Stimulated activated CD4-positive, alpha-beta T cell treated with anti-CD3 and anti-CD28 coated beads, Interleukin-1b, Interleukin-23, amount 100 ng/mL, for 4 hours (primary cell): ENCODE measurements at places on chromosomes 1 and 21.

DNA sequence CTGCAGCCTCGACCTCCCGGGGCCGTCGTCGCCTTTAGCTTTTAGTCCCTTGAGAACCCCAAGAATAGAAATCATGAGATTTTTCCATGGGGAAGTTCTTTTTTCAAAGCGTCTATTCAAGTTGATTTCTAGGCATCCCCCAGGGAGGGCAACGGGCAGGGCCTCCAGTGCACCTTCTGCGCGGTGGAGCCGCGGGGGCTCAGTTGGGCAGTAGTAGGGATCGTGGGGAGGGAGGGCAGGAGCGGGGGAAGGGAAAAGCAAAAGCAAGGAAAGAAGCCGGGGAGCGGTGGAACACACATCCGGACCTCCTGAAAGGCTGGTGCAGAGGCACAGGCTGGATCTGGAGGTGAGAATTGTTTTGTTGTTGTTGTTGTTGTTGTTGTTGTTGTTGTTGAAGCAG lies 103.4 kb downstream of the PPIAL4G start:
- DNase-seq: no peak

DNA sequence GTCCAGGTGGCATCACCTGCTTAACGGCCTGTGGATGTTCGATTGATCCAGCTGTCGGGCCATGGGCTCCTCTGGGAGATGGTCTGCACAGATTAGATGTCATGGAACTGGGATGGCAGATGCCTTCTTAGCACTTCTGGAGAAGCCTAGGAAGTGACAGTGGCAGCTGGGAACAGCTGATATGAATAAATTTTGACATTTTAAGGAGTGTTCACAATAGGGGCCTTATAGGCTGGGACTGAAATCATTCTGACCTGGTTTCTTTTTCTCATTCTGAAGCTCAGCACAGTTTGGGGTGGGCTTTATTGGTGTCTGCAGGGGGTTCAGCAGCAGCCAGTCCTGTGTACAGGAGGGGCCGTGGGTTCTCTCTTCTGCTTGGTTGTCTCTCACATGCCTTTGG lies 175.3 kb downstream of the CACNA1E start:
- no peak for DNase-seq

GRCh38 chr1:119227456-119227855 lies 87.0 kb upstream of the WARS2 start:
- no peak for DNase-seq

DNA sequence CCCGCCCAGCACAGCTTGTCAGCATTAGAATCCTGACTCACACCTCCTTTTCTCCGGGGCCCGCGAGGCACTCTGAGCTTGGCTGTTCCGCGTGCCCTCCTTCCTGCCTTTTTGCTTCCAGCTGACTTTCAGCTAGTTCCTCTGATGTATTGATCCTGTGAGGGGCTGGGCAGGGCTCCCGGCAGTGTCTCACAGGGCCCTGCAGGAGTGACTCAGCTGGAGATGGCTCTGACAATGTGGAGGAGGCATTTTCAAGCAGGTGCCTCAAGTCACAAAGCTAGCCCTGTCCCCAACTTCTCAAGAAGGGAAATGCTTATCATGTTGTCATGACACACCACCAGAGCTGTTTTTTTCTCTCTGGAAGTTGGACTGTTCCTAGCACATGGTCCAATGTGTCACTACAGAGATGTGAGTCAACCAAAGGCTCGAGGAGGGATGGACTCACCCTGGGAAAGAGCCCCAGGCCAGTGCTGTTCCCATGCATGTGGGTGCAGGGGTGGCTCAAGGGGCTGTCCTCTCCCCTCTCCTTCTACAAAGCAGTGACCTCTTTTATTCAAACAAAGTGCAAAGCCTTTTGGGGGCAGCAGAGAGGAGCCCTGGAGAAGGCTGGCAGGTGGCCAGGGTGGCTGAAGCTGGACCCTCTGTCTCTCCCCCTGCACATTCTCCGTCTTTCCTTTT lies 30.6 kb downstream of the SYT6 start:
- no peak for DNase-seq

- DNase-seq: no peak
Observed at GRCh38 chr1:119361205-119361604, 7.4 kb upstream of the HAO2 start.

- DNase-seq: no peak
Observed at GRCh38 chr1:42817440-42817767, 207 bp upstream of the SVBP start.

- no peak for DNase-seq
Observed at GRCh38 chr1:32128479-32128878, 20.6 kb downstream of the KPNA6 start.

DNA sequence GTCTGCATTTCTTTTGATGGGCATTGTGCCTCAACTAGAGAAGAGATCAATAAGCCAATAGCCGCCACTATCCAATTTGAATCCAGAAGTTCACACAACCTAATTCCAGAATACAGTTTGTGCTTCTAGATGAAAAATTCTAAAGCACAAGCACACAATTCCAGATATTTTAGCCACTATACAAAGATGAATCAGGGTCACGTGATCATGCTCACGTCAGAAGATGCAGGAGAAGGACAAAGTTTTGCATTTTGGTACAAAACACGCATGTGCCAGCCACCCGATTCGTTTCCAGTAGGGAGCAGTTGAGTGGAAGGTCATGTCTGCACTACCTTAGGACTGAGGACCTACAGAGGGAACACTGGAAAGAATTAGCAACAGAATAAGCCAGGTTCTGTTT lies 3.6 kb downstream of the KCNJ15 start:
- no peak for DNase-seq

- no peak for DNase-seq
Observed at GRCh38 chr1:177392336-177392735, 221.6 kb downstream of the BRINP2 start.

DNA sequence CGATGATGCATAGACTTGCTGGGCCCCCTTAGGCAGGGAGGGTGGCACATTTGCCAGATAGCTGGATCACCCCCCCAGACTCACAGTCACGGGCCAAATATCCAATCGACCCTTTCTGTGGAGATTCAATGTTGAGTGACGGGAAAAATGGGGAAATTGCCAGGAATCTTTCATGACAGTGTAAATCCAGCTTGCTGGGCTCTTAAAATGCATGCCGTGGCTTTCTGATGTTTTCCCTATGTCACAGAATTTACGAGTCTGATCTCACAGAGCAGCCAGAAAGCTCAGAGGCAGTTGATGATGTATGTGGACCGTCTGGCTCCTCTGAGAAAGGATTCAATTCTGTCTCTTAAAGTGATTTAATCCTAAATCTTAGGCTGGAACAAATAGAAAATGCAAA lies 150.1 kb upstream of the ZNF644 start:
- no peak for DNase-seq

DNA sequence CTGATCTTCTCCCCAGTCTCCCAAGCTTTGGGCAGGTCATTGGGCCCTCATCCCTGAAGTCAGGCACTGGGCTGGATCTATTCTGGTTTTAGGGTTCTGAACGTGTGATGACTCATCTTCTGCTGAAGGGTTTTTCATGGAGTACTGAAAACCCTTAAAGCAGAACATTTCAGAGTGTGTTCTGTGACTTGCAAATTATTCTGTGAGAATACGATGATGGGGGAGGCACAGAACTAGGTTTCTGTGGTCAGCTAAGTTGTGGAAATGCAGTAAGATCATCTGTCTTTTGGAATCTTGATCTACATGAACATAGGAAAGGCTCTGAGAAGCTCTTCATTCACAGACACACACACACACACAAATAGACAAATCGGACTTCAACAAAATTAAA lies 46.2 kb downstream of the NAV1 start:
- DNase-seq: no peak

DNA sequence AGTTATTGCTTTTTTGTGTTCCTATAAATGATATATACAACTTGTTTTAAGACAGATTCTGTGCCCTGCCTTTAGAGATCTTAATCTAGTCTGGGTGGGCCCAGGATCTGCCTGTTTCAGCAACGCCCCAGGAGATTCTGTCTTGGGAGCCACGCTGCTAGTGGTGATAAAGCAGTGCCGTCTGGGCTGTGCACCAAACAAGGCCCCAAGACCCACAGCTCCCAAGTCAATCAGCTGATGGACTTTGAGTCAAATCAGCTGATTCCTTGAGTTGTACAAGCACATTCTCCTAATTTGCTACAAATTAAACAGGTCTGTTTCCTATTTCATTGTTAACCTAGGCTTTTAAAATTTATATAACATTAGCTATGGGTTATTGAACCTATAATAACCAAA lies 15.7 kb upstream of the SLC44A3 start:
- no peak for DNase-seq

GRCh38 chr1:185965870-185966269 lies 231.7 kb downstream of the HMCN1 start:
- no peak for DNase-seq

GRCh38 chr21:30097791-30098190 lies 68.8 kb downstream of the CLDN17 start:
- DNase-seq: no peak

DNA sequence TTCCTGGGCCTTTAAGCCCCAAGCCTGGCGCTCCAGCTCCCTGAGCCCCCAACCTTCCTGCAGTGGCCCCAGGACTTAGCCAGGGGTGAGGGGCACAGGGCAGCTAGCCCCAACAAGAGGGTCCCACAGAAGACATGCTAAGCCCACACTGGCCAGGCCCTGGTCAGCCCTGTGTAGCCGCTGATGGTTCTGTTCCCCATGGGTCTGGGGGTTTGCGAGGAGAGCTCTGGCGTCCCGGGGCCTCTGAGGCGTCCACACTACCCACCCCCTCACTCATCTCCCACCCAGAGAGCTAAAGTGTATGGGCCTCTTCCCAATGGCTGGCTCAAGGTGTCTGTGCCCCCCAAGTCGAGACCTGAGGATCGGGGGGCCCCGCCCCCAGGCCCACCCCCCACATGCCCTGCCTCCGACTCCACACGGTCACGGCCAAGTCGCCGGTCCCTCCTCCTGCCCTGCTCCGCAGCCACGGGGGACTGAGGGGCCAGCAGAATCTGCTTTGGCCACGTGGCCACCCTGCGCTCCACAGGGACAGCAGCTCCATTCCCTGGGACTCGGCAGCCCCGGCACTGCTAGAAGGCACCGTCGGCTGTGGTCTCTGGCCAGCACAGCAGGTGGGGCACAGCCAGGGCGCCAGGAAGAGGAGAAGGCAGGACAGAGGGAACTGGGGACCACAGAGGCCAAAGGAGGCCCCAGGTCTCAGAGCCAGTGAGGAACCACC lies 7.8 kb downstream of the TNFRSF18 start:
- no peak for DNase-seq

DNA sequence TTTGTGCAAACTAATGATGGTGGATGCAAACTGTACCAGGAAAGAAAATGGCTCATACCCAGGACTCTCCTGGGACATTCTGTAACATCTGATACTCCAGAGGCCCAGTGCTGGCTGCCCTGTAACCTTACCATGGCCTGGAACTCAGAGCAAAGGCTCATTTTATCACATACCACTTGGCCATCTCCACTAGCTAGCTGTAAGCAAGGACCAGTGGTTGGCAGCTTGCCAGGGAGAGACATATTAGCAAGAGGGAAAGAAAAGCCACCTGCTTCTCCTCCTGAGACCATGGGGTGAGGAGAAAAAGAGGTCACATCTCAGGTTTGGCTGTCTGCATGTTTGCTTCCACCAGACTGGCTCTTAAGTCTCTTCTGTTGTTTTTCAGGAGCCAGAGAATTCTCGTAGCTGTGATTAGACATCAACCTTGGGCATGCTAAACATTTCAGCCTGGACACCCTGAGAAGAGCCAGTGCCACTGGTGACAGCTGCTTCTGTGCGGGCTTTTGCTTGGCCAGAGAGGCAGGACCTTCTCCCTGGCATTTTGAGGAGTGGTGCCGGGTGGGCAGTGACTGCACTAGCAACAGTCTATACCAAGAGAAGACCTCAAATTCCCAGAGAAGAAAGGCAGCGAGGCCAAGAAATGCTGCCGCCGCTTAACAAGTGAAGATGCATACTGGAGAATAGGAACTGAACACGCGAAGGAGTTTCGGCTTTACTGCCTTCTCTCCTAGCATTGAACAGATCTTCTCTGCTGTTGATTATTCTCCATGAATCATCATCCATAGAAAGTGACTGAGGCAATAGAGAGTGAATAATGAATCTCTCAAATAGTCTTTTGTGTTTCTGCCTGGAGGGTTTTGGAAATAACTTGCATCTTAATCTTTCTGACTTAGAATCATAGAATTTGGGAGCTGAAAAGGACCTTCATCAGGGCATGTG lies 6.7 kb upstream of the INKA2 start:
- DNase-seq: no peak

DNA sequence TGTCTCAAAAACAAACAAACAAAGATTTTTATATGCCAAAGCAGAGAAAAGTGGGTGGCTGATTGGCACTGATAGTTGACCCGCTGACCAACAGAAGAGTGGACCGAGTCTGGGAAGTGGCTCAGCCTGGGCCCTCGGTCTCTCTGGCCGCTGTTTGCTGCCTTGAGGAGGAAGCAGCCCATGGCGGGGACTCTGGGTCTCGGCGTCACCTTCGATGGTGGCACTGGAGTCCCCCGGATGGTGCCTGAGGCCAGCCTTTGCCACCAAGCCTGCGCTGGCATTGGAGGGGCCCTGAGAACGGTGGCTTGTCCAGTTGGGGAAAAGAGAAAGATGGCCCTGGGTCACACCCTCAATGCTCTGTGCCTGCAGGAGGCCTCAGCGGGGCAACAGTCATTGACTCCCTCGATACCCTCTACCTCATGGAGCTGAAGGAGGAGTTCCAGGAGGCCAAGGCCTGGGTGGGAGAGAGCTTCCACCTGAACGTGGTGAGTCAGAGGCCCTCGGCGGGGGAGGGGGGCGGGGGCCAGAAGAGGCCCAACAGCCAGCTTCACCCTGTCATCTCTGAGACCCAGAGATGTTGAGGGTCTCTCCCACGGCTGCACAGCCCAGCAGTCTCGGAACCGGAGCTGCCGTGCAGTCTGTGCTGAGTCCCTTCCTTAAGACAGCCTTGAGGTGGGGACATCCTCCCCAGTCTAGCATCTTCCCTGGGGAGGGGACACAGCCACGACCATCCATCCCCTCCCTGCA lies 53.5 kb upstream of the SELENON start:
- DNase-seq: no peak

DNA sequence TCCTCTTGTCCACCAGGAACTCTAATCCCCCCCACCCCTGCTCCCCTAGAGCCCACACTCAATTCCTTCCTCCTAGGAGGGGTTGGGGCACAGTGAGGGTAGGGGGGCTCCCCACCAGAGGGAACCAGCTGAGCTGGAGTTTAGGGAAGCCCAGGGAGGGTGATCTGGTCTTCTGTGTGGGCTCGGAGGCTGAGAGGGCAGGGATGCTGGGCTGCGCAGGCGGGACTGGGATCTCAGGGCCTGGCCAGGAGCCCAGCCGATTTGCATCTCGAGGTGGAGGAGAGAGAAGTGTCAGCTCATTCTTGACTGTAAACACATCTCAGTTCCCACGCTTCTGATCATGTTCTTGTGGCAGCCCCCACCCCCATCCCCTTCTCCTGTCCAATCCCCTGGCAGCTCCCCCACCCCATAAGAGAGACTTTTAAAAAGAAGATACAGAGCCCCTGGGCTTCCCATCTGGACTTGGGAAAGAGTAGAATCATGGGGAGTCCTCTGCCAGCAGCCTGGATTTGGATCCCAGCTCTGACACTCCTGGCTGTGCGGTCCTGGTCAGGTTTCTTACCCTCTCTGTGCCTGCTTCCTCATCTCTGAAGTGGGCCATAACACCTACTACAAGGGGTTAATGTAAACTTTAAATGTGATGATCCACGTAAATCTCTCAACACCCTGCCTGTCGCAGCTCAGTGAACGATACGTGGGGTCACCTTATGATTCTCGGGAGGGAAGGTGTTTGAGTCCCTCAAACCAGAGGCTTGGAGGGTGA lies 6.6 kb downstream of the PEAR1 start:
- no peak for DNase-seq

- no peak for DNase-seq
Observed at GRCh38 chr1:23188434-23188884, 19.8 kb upstream of the LUZP1 start.
